ENCODE measurements at places on chromosomes 6 and 20.

DNA sequence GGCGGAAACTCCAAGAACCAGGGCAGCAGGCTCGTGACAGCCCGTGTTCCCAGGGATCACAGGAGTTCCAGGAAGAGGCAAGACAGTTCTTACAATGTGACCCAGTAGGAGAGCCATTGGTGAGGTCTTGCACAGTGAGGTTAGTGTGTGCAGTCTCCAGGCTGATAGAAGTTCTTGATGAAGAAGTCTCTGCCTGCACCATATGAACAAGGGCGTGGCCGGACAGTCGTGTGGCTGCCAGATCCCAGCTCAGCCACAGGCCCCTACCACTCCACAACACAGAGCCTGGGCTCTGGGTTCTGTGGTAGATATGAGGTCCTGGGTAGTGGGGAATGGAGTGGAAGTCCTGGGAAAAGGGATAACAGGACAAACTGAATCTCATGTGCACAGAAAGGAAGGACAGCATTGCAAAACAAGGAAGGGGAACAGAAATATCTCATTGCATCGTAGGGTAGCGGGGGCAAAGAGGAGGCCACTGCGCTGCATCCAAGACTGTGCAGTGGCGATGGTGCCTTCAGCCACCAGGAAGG is 65.2 kb downstream of the STX11 start:
- peak; percentile 47 for DNase-seq

GRCh38 chr20:53175135-53175780 is 203.1 kb downstream of the TSHZ2 start:
- no peak for DNase-seq

DNA sequence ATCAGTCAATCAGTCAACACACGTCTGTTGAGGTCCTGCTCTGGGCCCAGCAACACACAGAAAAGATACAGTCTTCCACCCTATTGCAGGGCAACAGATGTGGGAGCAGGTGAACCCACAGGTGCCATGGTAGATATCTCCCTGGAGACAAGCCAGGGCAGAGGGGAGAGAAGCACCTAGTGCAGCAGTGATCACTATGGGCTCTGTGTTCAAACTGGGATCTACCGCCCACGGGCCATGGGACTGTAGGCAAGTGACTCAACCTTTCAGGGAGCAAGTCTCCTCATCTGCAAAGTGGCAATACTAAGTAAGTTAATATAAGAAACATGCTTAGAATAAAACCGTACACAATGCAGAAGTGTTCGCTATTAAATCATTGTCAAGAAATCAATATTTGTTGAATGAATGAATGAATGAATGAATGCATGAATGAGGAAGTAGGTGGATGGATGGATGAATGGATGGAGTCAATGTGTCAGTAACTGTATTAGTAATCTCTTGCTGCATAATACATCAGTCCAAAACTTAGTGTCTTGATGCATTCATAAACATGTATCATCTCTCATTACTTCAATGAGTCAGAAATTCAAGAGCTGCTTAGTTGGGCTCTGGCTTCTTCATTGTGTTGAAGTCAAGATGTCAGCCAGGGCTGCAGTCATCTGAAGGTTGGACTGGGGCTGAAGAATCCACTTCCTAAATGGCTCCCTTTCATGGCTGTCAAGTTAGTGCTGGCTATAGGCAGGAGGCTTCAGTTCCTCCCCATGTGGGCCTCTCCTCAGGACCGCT is 31.9 kb upstream of the NFATC2 start:
- no peak for DNase-seq

DNA sequence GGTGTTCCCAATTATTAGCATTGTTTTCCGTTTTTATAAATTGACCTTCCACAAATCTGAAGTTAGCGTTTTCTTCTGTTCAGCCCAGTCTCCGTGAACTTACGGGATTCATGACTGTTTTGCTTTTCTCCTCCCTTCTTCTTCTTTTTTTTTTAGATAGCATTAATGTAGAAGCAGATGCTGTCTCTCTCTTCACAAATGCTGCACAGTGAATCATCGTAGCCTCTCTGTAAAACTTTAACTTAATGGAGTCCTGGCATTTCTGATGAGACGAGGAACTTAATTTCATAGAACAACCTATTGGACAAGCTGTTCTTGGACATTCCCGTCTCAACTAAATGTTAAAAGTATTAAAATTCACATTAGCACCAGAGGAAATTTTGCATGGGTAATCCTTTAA is 138.0 kb upstream of the EEF1E1 start:
- DNase-seq = no peak

DNA sequence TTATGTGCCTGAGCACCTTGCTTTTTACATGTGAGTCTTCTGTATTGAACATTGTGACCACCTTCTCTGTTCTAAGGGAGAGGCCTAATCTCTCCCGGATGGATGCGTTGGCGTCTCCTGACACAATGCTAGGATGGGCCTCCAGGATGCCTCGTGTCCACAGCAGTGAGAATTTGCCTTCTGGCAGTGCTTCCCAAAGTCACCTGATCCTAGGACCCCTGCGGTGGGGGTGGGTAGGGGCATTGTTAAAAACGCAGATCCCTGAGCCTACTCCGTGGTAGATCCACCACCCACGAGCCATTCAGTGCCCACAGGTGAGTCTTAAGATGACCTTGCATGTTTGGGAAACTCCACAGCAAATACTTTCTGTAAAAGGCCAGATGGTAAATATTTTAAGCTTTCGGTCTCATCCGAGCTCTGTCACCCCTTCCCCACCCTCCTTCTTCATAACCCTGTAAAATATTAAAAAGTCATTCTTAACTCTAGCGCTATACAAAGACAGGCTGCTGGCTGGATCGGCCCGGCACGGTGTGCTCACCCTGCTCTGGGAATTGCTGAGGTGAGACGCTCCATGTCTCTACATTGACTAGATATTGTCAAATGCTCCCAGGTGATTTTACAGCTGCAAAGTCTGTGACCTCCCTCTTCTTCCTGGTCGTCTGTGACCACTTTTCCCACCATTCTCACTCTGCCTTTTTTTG is 106.7 kb upstream of the IYD start:
- no peak for DNase-seq

- DNase-seq = peak; percentile 77
Measured at GRCh38 chr6:3356056-3356823, 97.5 kb downstream of the PSMG4 start.

DNA sequence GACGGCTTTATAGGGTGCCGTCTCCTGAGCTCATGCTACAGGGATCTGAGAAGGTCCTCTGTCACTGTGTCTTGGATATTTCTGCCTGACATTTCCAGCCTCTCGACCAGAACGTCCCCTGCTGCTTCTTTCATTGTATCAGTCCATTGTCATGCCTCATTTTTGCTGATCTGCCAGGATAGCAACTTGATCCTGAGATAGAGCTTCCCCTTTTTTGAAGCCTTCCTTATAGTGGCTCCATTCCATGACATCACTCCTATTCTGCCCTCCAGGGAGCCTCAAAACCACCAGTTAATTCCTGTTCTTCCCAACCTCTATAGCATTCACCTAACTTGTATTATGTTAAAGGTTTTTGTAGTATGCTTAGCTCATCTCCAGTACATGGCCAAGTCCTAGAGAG is 431.8 kb upstream of the NOX3 start:
- DNase-seq = no peak

DNA sequence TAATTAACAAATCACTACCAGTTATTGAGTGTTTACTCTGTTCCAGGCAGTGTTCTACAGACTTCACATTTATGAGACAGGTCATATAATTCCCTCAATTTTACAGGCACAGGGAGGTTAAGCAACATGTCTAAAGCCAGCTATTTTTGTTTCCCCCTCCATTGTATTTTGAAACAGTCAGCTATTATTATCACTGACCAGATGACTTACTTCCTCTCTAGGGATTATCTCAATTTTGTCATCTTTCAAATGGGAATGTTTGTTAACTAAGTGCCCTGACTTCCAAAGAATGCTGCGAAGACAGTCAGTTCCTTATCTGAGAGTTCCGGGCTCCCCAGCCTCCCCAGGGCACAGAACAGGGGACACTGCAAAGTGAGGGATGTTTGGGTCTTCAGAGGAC is 5.6 kb upstream of the CNPY3 start:
- no peak for DNase-seq

- DNase-seq = no peak
Measured at GRCh38 chr6:168395983-168396382, 45.0 kb upstream of the SMOC2 start.

All from CD4-positive, alpha-beta T cell treated with Interleukin-6 for 4 hours (primary cell).